SW 1271 (cell line): ENCODE measurements at places on chromosomes 1 and 21.

GRCh38 chr1:78073441-78073840 is 27.7 kb downstream of the GIPC2 start:
- DNase-seq: no peak

- DNase-seq: no peak
Observed at GRCh38 chr1:183237046-183237445, 51.0 kb downstream of the LAMC2 start.

- no peak for DNase-seq
Observed at GRCh38 chr1:22121421-22121911, 21.4 kb downstream of the WNT4 start.

GRCh38 chr1:20928146-20928545 is 141.0 kb upstream of the HP1BP3 start:
- DNase-seq: no peak

DNA sequence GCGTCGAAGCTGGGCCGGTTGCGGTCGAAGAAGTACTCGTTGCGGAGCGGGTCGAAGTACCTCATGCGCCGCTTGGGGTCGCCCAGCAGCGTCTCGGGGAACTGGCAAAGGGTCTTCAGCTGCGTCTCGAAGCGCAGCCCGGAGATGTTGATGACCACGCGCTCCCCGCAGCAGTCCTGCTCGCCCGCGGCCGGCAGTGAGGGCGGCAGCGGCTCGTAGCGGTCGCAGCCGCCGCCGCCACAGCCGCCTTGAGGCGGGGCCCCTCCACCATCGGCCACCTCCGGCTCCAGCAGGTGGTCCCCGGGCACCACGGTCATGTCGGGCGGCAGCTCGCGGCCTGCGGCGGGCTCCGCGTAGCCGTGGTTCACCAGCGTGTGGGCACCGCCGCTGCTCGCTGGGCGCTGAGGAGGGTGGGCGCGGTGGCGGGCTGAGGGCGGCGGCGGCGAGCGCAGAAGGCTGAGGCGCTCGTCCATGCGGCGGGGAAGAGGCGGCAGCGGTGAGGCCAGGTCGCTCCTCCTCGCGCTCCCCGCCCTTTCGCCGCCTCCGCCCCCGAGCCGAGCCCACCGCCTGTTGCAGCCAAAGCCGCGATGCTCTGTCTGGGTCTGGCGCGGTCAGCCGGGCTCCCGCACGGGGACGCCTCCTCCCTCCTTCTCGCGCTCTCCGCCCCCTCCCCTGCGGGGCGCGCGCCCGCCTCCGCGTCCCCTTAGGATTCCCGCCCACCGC is at the start of gene KCNA3:
TSS of gene KCNA3 (minus strand) at position 604 of the 723 bp plus-strand sequence. CDS start at position 473, 131 bp downstream.
- DNase-seq: no peak

DNA sequence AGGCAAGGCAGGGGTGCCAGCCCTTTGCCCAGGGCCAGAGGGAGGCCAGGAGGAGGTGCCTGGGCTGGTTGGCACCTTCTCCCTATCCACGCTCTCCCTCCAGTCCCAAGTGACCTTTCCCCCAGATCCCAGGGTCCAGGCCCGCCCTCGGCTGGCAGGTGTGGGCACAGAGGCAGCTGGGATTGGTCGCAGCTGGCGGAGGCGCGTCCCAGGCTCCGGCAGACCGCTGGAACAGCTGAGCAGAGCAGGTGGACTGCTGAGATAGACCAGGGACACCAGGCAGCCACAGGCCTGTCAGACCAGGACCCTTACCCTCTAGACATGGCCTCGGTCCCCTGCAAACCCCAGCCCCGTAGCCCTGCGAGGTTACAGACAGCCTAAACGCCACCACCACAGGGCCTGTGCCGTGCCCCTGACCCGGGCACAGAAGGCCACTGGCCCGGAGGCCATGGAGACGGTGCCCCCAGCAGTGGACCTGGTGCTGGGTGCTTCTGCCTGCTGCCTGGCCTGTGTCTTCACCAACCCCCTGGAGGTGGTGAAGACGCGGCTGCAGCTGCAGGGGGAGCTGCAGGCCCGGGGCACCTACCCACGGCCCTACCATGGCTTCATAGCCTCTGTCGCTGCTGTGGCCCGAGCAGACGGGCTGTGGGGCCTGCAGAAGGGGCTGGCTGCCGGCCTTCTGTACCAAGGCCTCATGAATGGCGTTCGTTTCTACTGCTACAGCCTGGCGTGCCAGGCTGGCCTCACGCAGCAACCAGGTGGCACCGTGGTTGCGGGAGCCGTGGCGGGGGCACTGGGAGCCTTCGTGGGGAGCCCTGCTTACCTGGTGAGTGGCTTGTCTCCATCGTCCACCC is at the start of gene SLC25A34:
TSS of gene SLC25A34 (plus strand) at position 221 of the 854 bp plus-strand sequence. CDS start at position 449, 228 bp downstream.
- no peak for DNase-seq

GRCh38 chr1:17765444-17766411 is 10.6 kb downstream of the ACTL8 start:
- DNase-seq: no peak

DNA sequence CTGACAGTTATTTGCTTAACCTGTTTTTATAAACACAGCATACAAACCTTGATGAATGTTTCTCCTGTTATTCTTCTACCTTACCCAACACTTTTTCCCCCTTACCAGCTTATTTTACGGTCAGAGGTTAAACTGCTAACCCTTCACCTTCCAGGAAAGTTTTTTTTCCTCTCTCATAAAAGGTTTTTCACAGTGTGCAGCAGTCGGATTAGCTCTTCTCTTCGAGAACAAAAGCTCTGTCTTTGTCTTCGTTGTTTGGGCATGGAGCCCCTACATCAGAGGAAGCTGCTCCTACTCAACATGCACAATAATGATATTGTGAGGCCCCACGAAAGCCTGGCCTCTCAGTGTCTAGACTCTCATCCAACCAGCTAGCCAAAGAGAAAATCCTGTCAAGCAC is 42.0 kb downstream of the DENND1B start:
- no peak for DNase-seq

DNA sequence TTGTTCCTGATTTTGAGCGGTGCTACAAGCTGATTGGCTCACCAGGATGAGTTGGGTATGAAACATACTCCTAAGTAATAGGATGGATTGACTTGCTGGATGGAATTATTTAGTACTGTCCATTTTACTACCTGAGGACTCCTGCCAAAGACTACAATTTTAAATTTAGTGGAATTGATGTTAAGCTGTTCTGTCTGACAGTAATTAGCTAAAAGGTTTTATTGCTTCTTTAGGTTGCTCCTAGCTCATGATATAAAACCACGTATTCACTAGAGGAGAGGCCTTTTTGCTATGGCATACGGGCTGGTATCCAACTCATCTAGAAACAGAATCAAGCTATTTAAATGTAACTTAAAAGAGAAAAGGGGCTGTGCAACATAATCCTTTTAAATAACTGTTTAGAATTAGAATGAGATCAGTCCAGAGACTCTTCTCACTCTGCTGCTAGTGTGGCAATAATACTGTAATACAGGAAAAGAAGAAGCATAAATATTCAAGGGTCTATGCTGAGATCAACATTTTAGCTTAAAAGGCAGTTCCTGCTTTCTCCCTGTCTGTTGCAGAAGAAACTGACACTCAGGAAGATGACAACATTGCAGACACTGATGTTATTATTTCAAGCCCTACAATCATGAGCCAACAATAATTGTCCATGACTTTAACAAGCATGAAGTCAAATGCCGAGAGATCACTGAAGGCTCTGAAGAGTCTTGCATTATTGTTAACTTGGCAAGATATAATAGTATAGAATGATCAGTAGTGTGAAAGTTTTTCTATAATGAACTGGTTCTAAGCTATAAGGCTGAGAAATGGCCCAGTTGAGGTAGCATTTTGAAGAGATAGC is 258.7 kb upstream of the ADGRL4 start:
- no peak for DNase-seq

DNA sequence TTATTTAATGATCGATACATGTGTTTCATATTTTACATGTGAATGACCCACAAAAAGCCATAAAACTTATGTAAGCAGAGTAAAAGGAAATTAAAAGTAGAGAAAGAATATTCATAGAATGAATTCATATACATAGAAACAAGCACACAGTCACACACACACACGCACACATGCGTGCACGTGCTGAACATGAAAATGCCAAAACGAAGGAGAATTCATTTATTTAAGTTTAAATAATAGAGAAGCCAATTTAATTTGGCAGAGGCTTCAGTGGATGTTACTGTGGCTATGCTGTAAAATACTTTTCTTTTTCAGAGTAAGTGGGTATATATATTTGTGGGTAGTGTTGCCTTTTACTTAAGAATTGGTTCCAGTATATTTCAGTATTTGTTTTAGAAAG is 145.0 kb upstream of the C21orf91 start:
- DNase-seq: no peak

- DNase-seq: no peak
Observed at GRCh38 chr1:160163615-160164014, 12.2 kb downstream of the ATP1A4 start.

- DNase-seq: no peak
Observed at GRCh38 chr1:197737916-197738315, 37.4 kb downstream of the DENND1B start.

DNA sequence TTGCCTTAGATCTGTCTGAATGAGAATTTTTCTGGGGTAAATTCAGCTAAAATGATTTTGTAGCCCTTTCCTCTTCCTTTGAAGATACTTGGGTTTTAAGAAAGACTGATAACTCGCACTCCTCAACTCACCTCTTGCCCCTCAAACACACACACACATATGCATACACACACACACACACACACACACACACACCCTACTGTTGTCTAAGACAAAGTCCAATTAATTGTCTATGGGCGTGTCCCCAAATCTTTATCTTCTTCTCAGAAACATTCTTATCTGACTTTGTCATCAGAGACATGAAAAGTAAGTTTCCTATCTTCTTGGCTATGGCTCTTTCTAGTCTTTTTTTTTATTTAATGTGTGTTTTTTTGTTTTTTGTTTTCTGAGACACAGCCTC is 36.1 kb upstream of the SMYD2 start:
- DNase-seq: no peak

- no peak for DNase-seq
Observed at GRCh38 chr1:22166439-22166838, 23.5 kb upstream of the WNT4 start.

GRCh38 chr1:162270016-162270770 is 106.5 kb downstream of the SPATA46 start:
- DNase-seq: no peak

- no peak for DNase-seq
Observed at GRCh38 chr21:19048098-19048672, 644.6 kb upstream of the TMPRSS15 start.

DNA sequence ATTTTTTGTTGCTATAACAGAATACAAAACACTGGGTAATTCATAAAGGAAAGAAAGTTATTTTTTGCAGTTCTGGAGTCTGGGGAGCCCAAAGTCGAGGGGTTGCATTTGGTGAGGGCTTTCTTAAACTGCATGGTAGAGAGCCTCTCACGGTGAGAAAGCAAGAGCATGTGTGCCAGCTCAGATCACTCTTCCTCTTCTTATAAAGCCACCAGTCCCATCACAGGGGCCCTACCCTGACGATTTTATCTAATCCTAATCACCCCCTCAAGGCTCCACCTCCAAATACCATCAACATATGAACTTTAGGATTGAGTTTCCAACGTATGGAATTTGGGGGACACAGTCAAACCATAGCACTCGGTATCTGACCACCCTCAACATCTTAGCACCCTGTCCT is 1.0 kb upstream of the STRIP1 start:
- no peak for DNase-seq

DNA sequence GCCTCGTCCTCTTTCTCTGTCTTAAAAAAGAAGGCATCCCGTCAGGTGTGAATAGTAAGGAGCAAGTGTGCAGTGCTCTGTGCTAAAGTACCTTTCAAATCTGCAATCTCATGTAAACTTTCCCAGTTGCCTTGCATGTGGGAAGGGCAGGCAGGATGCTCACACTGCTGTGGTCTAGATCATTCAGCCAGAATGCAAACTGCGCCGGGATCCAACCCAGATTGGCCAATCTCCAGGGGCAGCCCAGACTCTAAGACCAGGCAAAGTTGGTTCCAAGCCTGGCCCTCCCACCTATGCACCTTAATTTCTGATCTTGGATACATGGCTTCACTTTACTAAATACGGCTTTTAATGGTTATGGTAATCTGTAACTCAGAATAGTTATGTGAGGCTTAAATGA is 3.2 kb upstream of the MAP1LC3C start:
- DNase-seq: no peak

- no peak for DNase-seq
Observed at GRCh38 chr1:198435056-198435455, 105.4 kb downstream of the ATP6V1G3 start.

GRCh38 chr21:43806017-43806710 is 16.8 kb downstream of the RRP1 start:
- DNase-seq: no peak

DNA sequence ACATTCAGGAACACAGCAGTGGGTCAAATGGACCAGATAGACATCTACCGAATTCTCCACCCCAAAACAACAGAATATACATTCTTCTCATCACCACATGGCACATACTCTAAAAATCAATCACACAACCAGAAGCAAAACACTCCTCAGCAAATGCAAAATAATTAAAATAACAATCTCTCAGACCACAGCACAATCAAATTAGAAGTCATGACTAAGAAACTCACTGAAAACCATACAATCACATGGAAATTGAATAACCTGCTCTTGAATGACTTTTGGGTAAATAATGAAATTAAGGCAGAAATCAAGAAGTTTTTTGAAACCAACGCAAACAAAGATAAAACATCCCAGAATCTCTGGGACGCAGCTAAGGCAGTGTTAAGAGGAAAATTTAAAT is 49.2 kb downstream of the ZP4 start:
- DNase-seq: no peak

DNA sequence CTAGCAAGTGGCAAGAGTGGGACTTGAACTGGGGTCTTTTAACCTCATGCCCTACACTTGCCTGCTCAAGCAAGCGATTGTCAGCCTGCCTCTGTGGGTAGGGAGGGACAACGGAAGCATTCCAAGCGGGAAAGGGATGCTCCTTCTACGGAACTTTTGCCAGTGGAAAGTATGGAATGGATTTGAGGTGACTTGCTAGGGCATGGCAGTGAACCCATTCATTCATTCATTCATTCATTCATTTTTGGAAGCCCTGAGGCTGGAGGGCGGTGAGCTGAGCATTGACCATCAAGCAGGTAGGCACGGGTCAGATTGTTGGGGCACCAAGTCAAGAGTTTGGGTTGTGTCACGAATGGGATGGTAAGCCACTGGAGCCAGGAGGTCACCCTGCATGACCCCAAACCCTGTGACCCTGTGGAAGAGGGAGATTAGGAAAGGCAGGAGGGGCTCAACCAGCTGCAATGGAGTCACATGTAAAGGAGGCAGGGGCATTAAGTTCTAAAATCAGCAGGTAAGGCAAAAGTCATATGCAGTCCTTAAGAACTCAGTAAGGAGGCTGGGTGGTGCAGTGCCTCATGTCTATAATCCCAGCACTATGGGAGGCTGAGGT is 11.8 kb upstream of the CITED4 start:
- no peak for DNase-seq

GRCh38 chr1:1438531-1439381 is 3.3 kb downstream of the VWA1 start:
- DNase-seq: no peak

DNA sequence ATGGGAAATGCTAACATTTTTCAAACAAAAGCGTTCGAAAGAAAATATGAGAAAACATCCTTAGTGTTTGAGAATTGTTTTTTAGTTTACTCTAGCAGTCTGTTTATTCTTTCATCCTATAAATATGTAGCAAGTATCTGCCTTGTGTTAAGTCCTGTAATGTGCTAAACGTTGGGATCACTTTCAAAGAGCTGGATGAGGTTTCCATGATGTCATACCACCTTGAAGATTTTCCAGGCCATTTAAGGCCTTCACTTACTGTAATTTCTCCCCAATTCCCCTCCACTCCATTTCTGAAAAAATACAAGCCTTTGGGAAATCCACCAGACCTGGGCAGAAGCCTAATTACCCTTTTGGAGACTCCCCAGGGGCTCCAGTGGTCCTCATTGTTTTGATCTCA is 24.2 kb upstream of the CTBS start:
- DNase-seq: no peak

GRCh38 chr1:111615870-111616715 is 3.5 kb upstream of the RAP1A start:
- DNase-seq: no peak
